ENCODE measurements at places on chromosomes 13 and 19.

DNA sequence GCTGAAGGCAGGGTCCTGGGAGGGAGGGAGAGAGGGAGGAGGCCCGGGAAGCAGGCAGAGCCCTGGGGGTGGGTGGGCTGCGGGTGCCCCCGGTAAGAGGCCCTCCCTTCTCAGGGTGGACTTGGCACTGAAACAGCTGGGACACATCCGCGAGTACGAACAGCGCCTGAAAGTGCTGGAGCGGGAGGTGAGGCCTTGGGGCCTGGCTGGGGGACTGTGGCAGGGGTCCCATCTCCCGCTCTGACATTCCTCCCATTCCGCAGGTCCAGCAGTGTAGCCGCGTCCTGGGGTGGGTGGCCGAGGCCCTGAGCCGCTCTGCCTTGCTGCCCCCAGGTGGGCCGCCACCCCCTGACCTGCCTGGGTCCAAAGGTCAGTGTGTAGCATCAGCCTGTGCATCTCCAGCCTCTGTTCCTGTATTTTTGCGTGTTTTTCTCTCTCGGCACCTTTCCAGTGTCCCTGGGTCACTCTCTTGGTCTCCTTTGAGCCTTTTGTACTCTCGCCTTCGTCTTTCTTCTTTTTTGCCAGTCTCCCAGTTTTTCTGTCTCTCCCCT is 53.4 kb downstream of the TRPM4 start:
- DNase-seq, result no peak

DNA sequence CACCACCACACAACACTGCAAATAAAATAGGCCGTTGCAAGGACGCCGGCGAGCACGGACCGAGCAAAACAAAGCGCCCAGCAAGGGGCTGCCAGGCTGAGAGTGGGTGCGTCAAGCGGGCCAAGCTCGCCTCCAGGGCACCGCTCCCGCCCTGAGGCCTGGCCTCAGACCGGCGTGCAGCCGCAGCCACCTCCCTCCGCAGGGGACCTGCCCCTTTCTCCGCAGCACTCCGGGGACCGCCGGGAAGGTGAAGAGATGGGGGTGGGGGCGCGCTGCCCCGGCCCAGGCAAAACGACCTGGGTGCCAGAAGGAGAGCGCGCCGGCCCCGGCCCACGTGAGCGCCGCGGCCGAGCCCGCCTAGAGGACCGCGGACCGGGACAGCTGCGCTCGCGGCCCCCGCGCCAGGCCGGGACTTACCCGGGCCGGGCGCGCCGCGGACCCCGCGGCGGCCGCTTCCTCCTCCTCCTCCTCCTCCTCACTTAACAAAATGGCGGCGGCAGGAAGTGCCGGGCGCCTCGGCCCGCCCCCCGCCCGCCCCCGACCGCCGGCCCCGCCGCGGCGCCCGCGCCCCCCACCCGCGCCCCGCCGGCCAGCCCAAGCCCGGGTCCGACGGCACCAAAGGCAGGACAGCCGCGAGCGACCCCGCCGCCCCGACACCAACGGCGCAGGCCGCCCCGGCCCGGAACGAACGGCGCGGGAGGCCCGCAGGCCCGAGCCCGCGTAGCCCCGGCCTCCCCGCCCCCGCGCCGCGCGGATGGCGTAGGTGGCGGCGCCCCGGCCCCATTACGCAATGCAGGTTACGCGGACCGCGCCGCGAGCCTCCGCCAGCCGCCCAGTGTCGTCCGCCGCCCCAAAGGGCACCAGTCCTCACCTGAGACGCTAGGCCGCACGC is 674 bp downstream of the BRD4 start:
- peak; percentile 61 for DNase-seq

DNA sequence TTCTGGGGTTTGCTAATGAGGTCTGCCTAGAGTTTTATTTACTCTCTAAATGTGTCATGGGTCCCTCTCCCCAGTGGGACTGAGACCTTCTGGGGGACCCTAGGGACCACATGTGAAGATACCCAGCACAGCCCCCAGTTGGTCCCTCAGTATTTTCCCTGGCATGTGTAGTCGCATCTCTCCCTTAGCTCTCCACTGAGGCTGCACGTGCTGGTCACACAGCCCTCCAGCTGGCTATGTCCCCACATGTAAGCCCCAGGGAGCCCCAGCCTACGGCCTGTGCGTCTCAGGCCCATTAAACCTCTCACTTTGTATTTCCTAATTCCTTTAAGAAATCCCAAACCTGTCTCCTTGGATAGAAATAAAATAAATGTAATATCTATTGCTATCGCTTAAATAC is 189.6 kb upstream of the TSHZ3 start:
- DNase-seq, result no peak

- DNase-seq, result no peak
Observed at GRCh38 chr19:28463493-28464053, 749.4 kb downstream of the UQCRFS1 start.

- DNase-seq, result no peak
Observed at GRCh38 chr19:28915737-28916460, 297.1 kb downstream of the UQCRFS1 start.

- DNase-seq, result no peak
Observed at GRCh38 chr19:31119951-31120690, 229.1 kb downstream of the TSHZ3 start.

DNA sequence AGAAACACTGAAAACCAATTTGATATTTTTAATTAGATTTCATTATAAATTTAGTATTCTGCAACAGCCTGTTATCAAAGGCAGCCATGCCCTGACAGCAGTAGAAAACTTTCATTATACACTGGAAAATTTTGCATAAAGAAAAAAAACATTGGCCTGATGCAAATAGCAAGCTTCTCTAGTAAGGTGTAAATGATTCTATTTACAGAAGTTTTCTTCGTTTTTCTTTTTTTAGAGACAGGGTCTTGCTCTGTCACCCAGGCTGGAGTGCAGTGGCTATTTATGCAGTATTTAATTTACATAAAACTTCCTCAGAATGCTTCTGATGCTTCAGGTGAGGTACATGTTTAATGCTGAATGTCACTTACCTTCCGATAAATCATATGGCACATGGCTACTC is 67.0 kb downstream of the ABCC4 start:
- DNase-seq, result no peak

DNA sequence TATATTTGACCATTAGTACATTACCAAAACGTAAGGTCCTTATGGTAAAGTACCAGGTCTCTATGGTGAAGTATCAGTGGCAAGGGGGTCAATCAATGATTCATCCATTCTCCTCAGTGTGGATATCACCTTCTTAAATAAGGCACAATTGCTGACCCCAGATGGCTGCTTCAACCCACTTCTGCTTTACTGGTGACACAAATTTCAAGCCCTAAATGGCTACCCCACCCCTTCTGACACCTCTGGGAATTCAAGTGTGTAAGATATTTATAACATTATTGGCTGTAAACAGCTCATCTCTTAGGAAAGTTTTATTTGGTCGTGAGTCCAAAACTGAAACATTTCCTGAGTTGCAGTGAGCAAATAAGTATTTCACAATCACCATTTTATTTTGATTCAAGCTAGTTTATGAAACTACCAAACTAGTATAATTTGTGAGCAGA is 7.9 kb upstream of the WBP4 start:
- no peak for DNase-seq

DNA sequence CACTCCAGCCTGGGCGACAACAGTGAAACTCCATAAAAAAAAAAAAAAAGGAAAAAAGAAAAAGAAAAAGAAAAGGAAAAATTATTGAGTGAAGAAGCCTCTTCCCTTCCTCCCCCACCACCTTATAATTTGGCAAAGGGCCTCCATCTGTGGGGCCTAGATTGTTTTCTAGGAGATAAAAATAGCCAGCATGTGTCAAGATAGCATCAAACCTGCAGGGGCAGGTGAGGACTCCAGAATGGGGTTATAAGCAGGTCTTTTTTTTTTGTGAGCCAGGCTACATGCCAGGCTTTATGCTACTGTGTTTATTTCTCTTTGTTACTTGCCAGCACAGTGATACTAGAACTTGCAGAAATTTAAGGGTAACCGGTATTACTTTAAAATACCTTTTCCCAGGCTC is 11.7 kb upstream of the TRIM13 start:
- DNase-seq, result no peak

DNA sequence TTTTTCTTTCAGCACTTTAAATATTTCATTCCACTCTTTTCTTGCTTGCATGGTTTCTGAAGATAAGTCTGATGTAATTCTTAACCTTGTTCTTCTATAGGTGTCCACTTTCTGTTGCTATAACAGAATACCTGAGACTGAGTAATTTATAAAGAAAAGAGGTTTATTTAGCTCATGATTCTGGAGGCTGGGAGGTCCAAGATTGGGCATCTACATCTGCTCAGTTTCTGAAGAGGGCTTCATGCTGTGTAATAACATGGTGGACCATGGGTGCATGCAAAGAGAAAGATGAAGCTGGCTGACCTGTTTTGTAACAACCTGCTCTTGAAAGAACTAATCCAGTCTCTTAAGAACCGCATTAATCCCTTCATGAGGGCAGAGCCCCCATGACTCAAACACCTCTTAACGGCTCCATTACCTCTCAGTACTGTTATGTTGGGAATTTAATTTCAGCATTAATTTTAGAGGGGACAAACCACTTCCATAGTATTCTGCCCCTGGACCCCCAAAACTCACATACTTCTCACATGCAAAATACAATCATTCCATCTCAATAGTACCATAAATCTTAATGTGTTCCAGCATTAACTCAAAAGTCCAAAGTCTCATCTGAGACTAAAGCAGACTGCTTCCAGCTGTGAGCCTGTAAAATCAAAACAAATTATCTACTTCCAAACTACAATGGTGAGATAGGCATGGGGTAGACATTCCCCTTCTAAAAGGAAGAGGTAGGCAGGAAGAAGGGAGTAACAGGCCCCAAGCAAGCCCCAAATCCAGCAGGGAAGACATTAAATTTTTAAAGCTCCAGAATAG is 9.6 kb upstream of the FGF9 start:
- DNase-seq, result no peak

DNA sequence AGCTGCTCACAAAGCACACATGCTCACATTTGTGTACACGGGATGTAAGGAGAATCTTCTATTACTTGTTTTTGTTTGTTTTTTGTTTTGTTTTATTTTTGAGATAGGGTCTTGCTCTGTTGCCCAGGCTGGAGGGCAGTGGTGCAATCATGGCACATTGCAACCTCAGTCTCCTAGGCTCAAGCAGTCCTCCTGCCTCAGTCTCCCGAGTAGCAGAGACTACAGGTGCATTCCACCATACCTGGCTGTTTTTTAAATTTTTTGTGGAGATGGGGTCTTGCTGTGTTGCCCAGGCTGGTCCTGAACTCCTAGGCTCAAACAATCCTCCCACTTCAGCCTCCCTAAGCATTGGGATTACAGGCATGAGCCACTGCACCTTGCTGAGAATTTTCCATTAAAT is 41.8 kb downstream of the KCNC3 start:
- no peak for DNase-seq

- DNase-seq, result no peak
Observed at GRCh38 chr19:14582894-14583340, at the start of gene CLEC17A. Gene CLEC17A (plus strand): TSS chr19:14583084. CDS start chr19:14583161, 77 bp downstream.

GRCh38 chr19:39167461-39168257 is 29.1 kb upstream of the NCCRP1 start:
- DNase-seq, result no peak

- no peak for DNase-seq
Observed at GRCh38 chr19:16039081-16039480, 37.2 kb upstream of the TPM4 start.

DNA sequence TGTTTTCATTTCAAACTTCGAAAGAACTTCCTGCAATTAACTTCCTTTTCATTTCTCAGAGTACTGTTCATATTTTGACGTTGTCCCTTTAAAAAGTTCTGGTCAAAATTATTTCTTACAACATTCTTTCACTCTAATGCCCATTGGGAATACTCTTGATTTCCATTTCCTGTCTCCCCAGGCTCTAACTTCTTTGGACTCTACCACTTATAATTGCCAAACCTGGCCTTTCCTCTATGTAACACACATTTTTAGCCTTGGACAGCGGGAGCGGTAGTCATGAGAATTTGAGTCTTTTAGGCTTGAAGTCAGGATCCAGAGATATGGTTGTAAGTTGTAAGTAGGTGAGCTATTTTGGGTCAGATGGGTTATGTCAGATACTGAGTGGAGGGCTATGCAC is 163.5 kb upstream of the SPRY2 start:
- DNase-seq, result no peak

- no peak for DNase-seq
Observed at GRCh38 chr13:53052675-53053074, 24.1 kb downstream of the OLFM4 start.

DNA sequence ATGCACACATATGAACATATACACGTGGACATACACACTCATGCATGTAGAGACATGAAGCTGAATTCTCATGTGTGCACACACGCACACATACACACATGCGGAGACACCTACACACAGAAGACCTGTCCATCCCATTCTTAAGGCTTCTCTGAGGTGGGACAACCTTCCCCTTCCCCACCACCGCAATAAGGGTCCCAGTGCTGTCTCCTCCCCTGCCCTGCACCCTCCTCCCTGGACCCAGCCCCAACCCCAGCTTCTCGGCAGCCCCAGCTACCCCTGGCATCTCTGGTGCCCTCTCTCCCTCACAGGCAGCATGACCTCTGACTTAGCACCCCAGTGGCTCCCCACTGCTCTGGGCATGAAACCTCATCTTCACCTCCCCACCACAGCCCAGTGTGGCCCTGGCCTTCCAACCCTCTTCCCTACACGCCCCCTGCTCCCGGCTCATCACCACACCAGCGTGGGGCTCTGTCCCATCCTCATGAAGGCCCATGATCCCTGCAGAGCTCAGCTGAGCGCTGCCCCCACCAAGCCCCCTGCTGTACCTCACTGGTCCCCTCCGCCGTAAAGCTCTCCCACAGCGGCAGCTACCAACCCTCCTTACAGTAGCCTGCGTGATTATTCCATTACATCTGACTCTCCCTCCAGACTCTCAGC is 204.1 kb upstream of the ZNF536 start:
- DNase-seq, result no peak

- DNase-seq, result no peak
Observed at GRCh38 chr13:26551255-26551860, 6.1 kb upstream of the WASF3 start.

GRCh38 chr13:61831026-61831425 is 415.4 kb upstream of the PCDH20 start:
- DNase-seq, result no peak

GRCh38 chr13:105327581-105328126 is 1207.8 kb downstream of the EFNB2 start:
- DNase-seq, result no peak

DNA sequence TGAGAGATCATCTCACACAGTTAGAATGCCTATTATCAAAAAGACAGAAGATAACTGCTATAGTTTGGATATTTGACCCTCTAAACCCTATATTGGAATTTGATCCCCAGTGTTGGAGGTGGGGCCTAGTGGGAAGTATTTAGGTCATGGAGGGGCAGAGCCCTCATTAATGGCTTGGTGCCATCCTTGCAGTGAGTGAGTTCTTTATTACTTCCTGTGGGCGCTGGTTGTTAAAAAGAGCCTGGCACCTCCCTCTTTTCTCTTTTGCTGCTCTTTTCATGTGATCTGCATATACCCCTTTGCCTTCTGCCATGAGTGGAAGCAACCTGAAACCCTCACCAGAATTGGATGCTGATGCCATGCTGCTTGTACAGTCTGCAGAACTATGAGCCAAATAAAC is 66.8 kb downstream of the TDRD3 start:
- no peak for DNase-seq

DNA sequence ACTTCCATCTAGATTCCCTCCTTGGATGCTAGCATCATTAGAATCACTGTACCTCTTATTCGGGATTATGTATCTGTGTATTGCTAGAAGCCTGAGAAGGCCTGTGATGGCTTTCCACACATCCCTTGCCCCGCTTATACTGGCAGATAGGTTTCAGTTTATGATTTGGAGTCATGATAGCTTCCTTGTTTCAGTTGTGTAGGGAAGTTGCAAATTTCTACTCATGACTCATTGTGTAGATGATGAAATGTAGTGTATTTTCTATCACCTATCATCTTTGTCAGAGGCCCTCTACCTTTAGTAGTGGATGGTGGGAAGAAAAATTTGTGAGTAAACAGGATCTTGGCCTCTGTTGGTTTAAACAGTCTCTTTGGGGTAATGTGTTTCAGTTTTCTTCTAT is 165.2 kb downstream of the GGACT start:
- DNase-seq, result peak; percentile 50
